ENCODE measurements at places on chromosomes 7 and 10.

DNA sequence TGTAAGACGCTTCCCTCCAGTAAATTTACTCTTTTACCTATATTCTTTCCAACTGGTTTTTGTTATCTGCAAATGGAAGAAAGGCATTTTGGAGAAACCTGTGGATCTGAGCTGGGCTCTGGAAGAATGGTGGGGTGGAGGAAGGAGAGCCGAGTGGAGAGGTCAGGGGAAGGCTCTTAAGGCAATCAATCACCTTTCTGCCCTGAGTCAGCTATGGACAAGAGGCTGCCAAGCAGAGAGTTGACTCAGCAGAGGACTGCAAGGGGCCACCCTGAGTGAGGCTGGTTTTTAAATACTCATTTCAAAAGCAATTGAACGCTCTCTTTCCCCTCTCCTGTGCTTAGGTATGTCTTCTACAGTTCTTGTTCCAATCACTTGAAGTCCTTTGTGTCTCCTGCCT is 81.8 kb downstream of the SPAG6 start:
- peak; percentile 55 for DNase-seq

- no peak for DNase-seq
These were observed 122.0 kb downstream of the TRRAP start for GRCh38 chr7:99000196-99000903.

DNA sequence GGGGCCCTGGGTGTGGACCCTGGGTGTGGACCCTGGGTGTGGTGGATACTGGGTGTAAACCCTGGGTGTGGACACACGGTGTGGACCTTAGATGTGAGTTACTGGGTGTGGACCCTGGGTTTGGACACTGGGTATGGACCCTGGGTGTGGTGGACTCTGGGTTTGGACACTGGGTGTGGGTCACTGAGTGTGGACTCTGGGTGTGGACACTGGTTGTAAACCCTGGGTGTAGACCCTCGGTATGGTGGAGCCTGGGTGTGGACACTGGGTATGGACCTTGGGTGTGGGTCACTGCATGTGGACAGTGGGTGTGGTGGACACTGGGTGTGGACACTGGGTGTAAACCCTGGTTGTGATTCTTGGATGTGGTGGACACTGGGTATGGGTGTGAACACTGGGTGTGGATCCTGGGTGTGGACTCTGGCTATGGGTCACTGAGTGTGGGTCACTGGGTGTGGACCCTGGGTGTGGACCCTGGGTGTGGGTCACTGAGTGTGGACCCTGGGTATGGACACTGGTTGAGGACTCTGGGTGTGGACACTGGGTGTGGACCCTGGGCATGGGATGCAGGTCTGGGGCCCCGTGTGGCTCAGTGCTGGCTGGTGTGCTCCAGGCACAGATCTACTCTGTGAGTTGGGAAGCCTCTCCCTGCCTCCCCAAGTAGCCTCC is 356.2 kb downstream of the GLRX3 start:
- no peak for DNase-seq

DNA sequence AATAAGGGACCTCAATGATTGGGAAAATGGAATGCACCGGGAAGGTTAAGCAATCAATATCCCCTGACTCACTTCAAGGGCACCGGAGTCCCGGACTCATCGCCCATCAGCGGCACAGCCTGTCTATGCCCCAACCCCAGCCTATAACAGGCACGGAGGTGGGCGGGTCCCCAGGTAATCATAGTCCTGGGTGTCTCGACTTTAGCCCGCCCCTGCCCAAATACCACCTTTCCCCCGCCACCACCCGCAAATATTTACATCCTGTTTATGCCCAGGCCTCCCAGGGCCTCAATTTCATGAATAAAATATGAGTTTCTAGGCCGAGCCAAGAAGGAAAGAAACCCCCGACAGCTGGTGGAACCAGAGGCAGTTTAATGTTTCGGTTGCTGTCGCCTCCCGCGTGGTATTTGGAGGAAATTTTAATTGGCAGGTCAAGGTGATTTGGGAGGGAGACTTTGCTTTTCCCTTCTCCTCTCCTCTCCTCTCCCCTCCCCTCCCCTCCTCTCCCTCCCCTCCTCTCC is 15.6 kb upstream of the RFC2 start:
- DNase-seq, result no peak

DNA sequence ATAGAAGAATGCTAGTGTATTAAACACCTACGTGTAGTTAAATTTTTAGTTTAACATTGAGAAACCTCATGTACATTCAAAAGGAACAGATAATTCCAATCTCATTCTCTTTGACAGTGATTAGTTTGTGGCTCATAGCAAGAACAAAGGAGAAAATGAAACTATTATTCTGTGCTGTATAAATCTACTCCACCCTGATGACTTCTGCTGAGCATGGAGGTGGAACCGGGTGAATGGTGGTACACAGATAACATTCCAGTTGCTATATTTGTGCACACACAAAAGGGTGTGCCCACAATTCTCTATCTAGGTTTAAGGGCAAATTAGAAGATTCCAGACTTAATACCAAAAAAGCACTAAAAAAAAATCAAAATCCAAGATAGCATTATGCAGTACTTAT is 17.0 kb upstream of the RALA start:
- DNase-seq, result no peak

GRCh38 chr7:22192801-22193200 is 164.2 kb downstream of the RAPGEF5 start:
- DNase-seq, result no peak

GRCh38 chr7:94286111-94286510 is 108.6 kb upstream of the COL1A2 start:
- DNase-seq, result peak; percentile 41

DNA sequence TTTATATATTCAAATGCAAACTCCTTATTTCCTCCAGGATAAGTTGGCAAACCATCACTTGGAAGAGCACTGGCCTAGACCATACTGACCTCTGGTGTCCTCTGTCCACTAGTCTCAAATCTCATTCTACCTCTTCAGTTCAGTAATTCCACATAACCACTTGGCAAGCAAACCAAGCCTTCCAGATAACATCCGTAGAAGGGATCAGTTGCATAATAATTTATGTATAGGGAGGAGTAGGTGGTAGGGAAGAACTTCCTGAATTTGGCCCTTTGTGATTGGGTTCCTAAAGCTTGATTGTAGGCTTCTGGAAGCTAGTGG is 55.0 kb downstream of the WAC start:
- no peak for DNase-seq

- DNase-seq, result no peak
These were observed 2.0 kb downstream of the C10orf90 start for GRCh38 chr10:126668505-126668904.

DNA sequence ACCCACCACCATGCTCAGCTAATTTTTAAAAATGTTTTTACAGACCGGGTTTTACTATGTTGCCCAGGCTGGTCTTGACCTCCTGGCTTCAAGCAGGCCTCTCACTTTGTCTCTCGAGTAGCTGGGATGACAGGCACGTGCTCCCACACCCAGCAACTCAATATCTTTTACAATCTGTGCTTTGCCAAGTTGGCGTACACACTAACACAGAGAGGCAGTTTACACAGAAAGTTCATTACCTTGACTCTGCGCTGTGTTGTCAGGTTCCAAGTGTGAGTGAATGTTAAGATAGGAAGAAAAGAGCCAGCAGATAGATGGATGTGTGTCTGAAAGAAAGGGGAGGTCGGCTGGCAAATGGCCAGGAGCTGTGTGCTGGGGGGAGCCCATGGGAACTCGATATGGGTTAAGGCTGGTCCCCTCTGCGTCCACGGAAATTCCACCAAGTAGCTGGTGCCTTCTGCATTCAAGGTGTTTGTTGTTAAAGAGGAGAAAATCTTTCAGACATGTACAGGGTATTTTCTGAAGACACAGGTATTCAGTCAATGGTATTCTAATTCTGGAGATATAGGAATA is 299.8 kb downstream of the CAMK1D start:
- no peak for DNase-seq
